Activated CD4-positive, CD25-positive, alpha-beta regulatory T cell (primary cell): ENCODE measurements at places on chromosomes 12 and 14.

- DNase-seq = no peak
Observed at GRCh38 chr12:121209221-121209620, 708 bp upstream of the P2RX4 start.

- DNase-seq = no peak
Observed at GRCh38 chr14:78022059-78022458, 148.1 kb upstream of the NRXN3 start.

DNA sequence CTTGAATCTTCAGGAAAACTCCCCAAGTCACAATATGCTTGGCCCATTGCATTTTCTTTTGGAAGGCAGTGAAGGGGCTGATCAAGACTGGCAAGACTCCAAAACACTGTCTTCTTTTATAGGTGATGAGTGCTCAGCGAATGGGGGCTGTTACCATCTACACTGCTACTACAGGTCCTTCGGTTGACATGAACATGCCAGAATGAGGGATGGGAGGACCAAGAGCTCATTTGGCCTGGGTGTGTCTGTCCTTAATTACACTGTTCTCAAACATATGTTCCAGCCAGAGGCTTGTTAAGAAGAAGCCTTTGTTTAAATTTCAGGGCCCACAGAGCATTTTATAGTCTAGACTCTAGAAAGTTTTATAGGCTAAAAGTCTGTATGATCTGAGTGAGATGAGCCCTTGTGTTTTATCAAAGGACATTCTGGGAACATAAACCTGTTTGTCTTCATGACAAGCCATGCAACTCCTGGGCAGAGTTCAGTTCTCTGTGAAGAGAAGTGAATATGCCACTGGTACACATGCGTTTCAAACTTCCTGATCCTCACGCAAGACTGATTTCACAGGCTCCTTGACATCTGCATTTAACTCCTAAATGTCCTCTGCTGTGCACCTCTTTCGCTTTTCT lies 4.7 kb upstream of the FAM234B start:
- no peak for DNase-seq

DNA sequence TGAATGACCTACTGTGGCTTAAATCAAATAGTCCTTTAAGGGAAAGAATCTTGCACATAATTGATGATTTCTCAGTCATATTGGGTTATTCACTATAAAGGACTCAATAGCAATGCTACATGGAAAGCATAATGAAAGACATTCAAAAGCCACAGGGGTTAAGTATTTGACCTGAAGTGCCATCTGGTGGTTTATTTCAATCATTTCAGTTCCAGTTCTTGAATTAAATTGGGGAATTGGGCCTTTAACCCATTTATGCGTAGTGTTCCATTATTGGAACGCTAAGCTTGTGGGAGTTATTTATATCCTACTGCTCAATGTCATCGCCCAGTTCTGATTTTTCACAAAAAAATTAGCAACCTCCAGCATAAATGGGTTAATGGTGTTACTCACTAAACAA lies 41.3 kb upstream of the C12orf71 start:
- DNase-seq = no peak

DNA sequence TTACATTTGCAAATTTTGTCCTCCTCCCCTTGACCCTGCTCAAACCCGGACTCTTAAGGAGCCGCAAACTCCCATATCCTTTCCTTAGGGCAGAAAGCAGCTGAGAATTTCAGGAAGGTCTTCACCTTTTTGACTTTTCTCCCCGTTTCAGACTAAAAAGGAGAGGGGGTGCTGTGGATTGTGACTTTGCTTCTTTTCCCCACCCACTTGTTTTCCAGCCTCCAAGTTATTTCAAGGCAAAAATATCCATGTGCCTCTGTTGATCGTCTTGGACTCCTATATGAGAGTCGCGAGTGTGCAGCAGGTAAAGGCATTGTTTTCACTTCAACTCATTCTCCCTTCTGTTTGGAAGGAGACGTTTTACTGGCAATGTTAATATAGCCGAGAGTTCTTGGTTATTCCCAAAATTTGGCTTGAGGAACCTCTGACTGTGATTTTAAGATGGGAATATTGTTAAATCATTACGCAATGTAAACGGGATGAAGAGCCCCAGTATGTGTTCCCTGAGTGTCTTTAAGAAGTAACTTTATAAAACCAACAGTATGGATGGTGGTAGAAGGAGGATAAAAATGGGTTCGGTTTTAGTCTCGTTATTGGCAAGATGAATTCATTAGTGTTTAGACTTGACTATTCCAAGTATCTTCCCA lies 663 bp downstream of the LRRK2 start:
- no peak for DNase-seq

DNA sequence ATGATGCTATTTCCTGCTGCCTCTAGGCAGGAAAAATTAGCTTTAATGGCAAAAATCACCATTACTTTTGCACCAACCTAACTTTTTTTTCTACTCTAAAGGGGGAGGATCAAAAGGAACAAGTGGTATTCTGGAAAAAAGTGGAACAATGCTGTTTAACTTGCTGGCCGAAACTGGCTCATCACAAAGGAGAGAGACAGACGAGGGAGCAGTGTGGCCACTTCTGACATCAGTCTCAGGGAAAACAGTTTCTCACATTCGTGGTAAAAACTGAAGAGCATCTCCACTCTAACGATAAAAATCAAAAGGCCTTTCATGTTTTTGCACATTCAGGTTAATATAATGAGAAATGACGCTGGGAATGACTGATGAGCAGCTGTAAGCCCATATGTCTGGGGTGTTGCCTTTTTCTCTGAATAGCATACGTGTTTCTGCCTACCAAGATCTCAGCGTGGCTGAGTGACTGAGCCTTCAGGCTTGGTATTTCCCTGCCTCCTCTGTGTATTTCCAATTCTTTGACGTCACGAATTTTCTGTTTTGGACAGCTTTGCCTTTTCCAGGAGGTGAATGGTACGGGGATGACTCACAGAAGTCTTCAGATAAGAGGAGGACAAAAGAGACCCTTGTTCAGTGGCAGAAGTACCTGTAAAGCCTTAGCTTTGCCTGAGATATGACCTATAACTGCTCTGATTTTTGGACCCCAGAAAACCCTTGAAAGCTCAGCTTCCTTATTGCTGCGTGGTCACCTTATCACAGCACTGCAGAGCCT lies 358.8 kb downstream of the GLT1D1 start:
- DNase-seq = no peak

- no peak for DNase-seq
Observed at GRCh38 chr12:101803978-101804377, 26.8 kb downstream of the GNPTAB start.

DNA sequence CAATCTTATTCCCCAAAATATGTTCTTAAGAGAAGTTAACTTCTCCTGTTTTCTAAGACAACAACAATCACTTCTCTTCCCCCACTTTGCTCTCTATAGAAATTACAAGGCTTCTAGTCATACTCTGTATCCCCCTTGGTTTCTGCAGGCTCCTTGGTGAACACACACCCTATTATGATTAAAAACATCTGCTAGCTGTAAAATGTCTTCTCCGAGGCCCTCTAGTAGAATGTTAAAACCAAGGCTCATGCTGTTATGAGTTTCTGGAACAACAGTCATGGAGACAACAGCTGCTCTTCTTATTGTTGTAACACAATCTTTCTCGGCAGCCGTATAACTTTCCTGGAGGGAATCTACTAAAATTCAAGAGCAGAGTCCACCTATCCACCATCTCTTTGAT lies 397.5 kb upstream of the CCDC196 start:
- no peak for DNase-seq

- no peak for DNase-seq
Observed at GRCh38 chr12:56216461-56216860, 5.3 kb downstream of the RNF41 start.

GRCh38 chr14:97277711-97278110 lies 480.5 kb downstream of the VRK1 start:
- no peak for DNase-seq

GRCh38 chr12:89760783-89761182 lies 52.1 kb upstream of the ATP2B1 start:
- no peak for DNase-seq

DNA sequence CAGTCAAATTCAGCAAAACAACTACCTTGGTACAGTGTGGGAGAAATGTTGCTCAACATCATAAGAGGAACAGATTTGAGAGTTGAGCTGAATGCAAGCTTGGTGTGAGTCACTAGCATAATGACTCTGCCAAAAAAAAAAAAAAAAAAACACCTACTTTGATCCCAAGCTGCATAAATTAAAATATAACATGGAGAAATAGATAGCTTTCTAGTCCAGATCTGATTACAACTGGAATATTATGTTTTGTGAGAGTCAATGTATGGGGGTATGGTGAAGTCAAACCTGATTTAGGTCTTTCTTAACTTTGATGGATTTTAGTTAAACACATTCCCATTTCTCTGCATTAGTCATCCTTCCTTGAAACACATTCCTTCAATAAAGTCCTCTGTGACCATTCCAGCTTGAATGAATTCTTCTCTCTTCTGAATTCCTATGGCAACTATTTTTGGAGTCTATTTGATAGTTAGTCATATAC lies 188.1 kb downstream of the SLC5A8 start:
- no peak for DNase-seq

GRCh38 chr12:109609342-109609741 lies 35.7 kb downstream of the MVK start:
- no peak for DNase-seq

DNA sequence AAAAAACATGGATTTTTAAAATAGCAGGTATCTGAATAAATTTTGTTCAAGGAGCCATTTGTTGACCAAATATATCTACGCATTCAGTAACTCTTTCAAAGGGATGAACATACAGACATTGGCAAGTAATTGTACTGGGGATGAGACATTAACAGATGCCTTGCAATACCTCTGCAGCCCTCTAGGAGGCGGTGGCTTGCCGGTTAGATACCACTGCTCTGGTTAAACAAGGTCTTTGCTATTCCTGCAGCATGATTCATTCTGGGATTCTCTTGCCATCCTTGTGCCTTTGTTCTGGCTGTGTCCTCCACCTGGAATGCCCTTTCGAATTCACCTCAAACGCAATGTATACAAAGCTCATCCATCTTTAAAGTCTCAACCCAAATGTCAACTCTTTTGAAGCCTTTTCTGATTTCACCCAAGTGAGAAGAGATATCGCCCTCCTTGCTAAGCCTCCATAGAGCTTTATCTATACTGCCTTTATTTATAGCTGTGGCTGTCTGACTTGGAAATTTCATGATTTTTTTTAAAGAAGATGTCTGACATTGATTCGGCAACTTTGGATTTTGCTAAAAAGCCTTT lies 131.0 kb upstream of the SRRM4 start:
- no peak for DNase-seq

- DNase-seq = no peak
Observed at GRCh38 chr14:99659333-99659741, 14.4 kb downstream of the HHIPL1 start.

DNA sequence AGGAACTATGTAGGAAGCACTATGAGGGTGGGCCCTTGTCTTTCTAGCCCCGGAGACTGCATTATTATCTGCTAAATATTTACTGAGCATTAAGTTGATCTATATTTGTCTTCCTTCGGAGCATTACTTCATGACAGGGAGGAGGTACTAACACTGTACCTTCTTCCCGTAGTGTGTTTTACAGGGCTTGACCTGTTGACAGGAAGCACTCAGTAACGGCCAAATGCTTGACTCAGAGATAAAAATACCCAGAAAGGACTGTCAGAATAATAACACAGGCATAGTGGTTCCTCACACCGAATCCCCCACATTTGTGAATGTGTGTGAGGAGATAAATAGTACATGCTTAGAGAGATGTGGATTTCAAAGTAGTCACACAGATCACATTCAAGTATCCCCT lies 466.6 kb downstream of the EGLN3 start:
- DNase-seq = no peak

DNA sequence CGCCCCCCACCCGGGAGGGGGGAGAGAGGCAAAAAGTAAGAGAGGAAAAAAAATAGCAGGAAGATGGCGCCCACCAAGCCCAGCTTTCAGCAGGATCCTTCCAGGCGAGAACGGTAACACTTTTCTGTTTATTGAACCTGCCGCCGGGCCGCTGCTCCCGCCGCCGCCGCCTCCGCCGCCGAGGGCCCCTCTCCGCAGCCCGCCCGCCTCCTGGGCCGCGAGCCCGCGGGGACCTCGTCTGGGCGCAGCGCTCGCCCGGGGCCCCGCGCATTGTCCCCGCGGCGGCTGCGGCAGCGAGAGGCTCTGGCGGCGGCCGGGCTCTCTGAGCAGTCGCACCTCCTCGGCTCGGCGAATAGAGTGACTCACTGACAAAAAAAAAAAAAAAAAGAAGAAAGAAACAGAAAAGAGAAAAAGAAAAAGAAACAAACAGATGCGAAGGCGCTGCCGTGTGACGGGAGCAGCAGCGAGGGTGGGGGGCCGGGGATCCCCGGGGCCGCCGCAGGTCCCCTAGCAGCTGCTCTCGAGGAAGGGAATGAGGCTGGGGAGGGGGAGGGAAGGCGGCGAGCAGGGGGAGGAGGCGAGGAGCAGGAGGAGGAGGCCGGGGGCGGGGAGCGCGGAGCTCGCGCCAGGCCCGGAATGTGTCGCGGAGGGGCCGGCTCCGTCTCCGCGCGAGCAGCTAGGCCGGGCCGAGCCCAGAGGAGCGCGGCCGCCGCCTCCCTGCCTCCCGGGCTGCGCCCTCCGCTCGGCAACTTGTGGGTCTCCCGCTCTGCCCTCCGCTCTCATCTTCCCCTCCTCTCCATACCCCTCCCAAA lies 781 bp downstream of the NPAS3 start:
- DNase-seq = no peak

DNA sequence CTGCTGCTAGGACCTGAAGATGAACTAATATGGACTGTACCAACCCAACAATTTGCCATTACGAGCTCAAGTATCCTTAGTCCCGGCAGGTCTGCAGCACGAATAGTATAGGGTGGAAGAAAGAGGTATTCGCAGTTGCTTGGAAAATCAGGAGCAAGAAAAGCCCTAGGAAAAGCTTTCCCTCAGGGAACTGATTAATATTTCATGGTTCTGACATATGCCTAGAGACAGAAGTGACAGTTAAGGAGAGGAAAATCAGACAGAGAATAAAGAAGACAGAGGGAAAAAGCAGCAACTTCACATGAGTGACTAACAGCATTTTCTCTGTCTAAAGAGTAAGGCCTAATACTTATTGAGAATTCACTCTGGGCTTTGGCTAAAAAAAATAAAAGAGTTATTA lies 602.9 kb upstream of the ATP2B1 start:
- DNase-seq = no peak

DNA sequence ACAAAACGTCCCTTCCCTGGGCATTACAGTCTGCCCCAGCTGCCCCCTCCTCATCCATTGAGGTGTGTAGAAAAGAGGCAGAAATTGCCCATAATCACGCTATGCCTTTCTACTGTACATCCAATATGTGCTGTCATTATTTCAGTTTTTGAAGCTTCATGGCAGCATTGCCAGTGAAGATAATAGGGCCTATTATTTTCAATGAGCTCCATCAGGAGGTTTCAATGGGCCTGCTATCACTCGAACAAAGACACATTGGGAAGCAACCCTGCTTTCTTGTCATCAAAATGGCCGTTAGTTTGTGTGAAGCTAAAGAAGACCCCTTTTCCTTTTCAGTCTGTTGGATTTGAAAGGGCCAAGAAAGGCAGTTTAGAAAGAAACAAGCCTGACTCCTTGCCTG lies 653.8 kb downstream of the NOVA1 start:
- no peak for DNase-seq

DNA sequence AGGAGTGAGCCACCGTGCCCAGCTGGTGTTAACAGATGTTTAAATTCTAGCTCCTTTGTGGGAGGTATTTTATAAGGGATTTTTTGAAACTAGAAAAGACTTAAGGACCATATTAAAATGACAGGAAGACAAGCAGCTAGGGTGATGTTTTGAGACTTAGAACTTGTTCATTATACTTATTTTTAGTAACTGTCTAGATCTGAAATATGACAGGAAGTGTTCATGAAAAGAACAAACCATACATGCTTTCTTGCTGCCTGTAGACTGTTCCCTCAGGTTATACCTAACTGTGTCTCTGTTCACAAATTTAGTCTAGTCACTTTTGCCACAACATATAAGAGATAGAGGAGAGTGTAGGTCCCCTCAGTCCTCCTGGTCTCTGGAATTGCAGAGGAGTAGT lies 36.9 kb upstream of the KCNH3 start:
- DNase-seq = no peak
